Amygdala (tissue), 56 donors: ENCODE measurements at places on chromosomes 1 and 21.

GRCh38 chr1:3244927-3245315 lies 175.9 kb downstream of the PRDM16 start:
- DNase-seq = no peak

- no peak for DNase-seq
Measured at GRCh38 chr1:98028800-98029199, 108.0 kb upstream of the DPYD start.

- no peak for DNase-seq
Measured at GRCh38 chr1:33258788-33259274, 2.5 kb downstream of the ZNF362 start.

DNA sequence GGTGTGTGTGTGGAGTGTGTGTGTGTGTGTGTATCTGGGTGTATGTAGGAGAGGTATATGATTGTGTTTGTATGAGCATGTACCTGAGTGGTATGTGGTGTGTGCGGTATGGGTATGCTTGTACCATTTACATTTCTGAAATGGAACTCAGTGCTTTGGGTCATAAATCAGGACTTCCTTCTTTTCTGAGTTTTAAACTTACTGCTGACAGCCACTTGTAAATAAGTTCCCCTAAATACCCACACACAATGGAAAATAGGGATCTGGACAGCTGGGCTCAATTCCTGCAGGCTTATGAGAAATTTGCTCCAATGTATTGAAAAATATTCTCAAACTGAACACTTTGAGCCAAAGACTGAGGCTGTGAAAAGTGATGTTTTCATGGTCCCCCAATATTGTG lies 293.6 kb downstream of the HLX start:
- DNase-seq = no peak

DNA sequence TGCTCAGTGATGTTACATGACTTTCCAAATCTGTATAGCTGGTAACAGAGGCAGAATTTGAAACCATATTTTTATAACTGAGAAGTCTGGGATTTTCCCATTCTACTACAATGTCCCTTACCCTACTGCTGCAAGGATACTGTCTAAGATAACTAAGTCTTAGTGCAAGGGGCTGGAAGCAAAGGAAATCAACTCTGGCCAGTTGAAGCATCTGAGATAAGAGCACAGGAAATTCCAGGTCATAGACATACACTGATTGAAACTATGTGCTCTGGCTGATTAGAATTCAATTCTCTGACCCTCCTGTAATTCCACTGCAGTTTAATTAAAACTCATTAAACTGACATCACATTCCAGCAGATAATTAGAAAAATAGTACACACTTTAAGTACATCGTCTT lies 267.7 kb upstream of the C1orf87 start:
- no peak for DNase-seq

GRCh38 chr21:38434913-38435533 lies 63.3 kb downstream of the ERG start:
- no peak for DNase-seq

GRCh38 chr1:31376375-31377134 lies 3.7 kb upstream of the FABP3 start:
- peak; percentile 88 for DNase-seq

DNA sequence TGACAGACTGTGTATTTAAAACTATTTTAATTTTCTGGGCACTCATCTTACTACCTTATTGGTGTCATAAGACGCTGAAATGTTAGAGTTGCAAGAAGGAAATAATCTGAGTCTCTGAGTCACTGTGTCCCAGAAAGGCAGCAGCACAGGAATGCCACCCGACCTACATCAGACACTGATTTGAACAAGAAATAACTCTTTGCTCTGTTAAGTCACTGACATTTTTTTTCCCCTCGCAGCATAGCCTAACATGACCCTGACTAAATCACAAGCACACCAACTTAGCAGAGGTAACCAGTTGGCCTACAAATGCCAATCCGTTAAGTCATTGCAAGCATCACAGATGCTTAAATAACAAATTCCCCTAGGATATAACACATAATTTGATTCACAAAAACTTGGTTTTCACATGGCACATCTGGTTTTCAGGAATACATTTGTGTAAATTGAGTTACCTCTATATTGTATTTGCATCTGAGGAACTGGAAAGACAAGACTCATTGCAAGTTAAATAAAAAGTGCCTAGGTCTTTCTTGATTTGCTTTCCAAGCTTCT lies 349.1 kb downstream of the SEC16B start:
- no peak for DNase-seq

- no peak for DNase-seq
Measured at GRCh38 chr1:245682638-245683628, 528.1 kb downstream of the KIF26B start.

- DNase-seq = no peak
Measured at GRCh38 chr1:185860859-185861258, 126.7 kb downstream of the HMCN1 start.

- no peak for DNase-seq
Measured at GRCh38 chr1:88730132-88730675, 46.1 kb downstream of the PKN2 start.
